ENCODE measurements at places on chromosomes 16 and 17. TPM values are rescaled to one million over a fixed set of nuclear protein-coding genes. Genes with fewer than 3 reads are reported as not detected.

The TRPV3 gene
- total RNA-seq: 2.9 TPM

GRCh38 chr16:54284931-54285413 lies 1.6 kb downstream of the IRX3 start:
- DNase-seq: no peak

The TPSD1 gene
- total RNA-seq: not detected

GRCh38 chr16:72985148-72985941 lies 62.6 kb downstream of the ZFHX3 start:
- DNase-seq: no peak

The RANGRF gene
- 27.2 TPM for total RNA-seq

DNA sequence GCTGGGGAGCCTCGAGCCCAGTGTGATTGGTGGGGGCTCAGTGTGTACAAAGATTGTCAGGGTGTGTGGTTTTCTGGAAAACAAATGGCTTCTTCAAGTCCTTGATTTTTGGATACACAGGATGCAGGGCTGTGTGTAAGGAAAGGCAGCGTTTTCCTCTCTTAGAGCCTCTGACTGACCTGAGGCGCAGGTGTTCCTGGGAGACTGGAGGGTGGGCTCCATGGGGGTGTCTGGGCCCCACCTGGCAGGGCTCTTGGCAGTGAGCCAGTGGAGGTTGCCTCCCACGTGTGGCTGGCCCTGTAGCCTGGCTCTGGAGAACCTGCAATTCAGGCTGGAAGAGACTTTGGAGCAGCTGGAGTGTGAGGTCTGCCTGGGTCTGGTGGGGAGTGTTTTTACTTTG lies 5.0 kb downstream of the FOXK2 start:
- DNase-seq: no peak

DNA sequence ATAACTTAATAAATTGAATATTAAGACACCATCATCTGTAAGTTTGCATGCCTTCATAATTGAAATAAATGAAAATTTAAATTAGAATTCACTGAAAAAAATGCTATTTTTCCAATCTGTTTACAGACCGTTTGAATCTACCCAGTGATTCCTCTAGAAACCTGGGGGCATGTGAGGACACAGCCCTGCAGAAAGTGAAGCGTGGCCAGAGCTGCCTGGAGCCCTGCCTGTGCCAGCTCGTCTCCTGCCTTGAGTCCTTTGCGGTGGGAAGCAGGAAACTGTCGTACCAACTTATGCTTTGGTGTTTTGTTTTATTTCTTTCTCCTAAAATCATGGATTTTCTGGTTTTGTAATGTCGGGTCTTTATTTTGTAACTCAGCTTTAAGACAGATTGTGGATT lies 67.8 kb upstream of the FA2H start:
- DNase-seq: no peak

DNA sequence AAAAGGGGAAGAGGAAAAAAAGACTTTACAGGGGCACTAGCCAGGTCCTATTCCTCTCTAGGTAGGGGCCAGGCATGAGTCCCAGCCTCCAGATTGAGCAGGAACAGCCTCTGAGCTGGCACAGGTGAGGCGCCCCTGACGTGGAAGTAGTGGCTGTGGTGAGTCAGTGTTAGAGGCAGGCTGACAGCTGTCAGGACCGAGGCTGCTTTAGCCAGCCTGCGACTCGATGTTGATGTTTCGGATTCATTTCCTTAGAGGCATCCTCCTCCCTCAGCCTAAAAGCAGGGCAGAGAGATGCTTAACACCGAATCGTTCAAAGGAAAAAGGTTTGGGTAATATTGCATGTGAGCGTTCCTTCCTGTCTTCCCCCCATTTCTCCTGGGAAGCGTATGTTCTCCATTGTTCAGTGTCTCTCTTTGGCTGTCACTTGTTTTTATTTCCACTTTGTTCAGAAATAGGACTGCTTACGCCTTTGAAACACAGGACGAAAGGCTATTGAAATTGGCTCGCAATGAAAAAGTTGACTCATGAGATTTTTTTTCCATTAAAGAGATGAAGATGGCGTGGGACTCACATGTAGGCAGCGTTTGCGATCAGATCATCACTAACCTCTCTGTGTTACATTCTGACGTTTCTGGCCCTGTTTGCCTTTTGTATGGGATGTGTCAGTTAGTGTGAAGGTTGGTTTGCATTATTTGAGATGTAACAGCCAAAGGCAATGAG lies 1.3 kb downstream of the KIAA0513 start:
- no peak for DNase-seq

Measured in kidney epithelial cell (primary cell).